ENCODE measurements at places on chromosomes 1 and 21. TPM values are rescaled to one million over a fixed set of nuclear protein-coding genes. Genes with fewer than 3 reads are reported as not detected.
A peak's percentile ranks its signal among the peaks of the same experiment; 100 is the strongest.

TUT4 gene
- total RNA-seq = 76.8 TPM

GOLT1A gene
- 18.7 TPM for total RNA-seq

USP25 gene
- 26.0 TPM for total RNA-seq

TSPAN2 gene
- total RNA-seq = 26.5 TPM

DNA sequence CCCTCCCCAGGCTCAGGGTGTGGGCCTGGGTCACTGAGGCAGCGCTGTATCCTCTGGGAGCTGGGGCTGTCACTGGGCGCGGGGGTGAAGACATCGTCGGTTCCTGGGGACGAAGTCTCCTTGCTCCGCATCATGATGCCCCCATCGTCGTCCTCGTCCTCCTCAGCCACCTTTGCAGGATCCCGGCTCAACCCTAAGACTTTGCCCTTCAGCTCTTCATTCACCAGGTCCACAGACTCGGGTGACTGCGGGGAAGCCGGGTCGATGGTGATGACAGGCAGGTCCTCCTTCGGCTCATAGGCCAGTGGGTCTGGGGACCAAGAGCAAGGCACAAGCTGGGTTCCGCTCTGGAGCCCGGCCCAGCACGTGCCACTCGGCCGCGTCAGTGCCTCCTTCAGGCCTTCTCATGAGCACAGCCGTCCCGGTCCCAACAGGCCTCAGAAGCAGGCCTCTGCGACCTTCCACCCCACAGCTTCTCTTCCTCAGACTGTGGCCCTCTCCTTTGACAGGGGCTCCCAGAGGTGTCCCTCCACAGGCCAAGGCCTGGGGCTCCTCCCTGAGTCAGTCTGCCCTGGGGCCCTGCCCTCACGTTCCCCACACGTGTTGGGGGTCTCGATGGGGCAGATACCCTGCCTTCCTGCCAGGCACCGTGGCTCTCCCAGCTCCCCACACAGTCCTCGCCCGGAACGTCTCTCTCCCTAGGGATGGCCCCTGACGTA, 54.4 kb downstream of the SLC9A1 start:
- H3K36me3 ChIP-seq = no peaks in the 10 kb centered on the region
- H3K4me3 ChIP-seq = no peak overlapping the region
- H3K27me3 ChIP-seq = no peaks in the 10 kb centered on the region
- H3K4me1 ChIP-seq = 0 out of 2 replicates have a peak, but pooled peaks cover 12% of the 10 kb centered on the region

DNA sequence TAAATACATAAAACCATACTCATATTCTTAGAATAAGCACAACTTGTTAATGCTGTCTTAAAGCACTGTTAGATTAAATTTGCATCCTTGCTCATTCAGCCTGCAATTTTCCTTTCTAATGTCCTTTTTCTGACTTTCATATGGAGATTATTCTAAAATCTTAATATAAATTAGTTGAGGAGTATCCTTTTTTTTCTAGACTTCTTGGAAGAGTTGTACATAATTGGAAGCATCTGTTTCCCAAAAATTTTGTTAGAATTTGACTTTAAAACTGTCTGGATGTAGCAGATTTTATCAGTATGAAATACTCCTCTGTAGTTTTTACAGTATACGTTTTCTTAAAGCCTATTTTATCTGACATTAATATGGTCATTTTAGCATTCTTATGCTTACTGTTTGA, 9.7 kb downstream of the KIFAP3 start:
- DNase-seq = no peak
- H3K4me3 ChIP-seq = no peak overlapping the region
- no peaks in the 10 kb centered on the region for H3K36me3 ChIP-seq
- no peak overlapping the region for H3K27ac ChIP-seq
- peaks cover 23% of the 10 kb centered on the region for H3K4me1 ChIP-seq
- H3K27me3 ChIP-seq = no peaks in the 10 kb centered on the region

- no peaks in the 10 kb centered on the region for H3K36me3 ChIP-seq
- no peaks in the 10 kb centered on the region for H3K4me1 ChIP-seq
- H3K4me3 ChIP-seq = no peak overlapping the region
Measured at GRCh38 chr21:45257673-45258341, 29.9 kb downstream of the POFUT2 start.

DNA sequence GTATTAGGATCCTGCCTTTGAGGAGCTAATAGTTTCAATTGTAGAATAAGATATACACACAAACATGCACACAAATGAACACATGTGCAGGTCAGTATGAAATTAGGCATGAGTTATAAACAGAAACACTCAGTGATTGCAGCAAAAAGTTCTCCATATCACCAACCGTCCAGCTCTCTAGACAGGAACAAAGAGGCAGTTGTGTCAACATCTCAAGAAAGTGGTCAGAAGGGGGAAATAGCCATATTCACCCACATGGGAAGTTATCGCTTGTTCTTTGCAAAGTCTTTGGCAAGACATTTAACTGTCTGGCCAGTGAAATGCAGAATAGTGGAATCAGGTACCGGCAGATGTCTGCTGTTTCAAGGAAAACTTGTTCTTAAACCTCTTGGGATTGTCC, 29.4 kb upstream of the PIGC start:
- H3K27ac ChIP-seq = no peak overlapping the region
- H3K4me3 ChIP-seq = no peak overlapping the region

GRCh38 chr21:45249626-45250025, 38.1 kb downstream of the POFUT2 start:
- no peak overlapping the region for H3K4me3 ChIP-seq
- peaks cover 13% of the 10 kb centered on the region for H3K27me3 ChIP-seq
- H3K36me3 ChIP-seq = no peaks in the 10 kb centered on the region
- H3K27ac ChIP-seq = no peak overlapping the region

GRCh38 chr1:64934115-64934877, 32.1 kb downstream of the JAK1 start:
- DNase-seq = no peak
- H3K36me3 ChIP-seq = no peaks in the 10 kb centered on the region
- H3K27ac ChIP-seq = no peak overlapping the region

DNA sequence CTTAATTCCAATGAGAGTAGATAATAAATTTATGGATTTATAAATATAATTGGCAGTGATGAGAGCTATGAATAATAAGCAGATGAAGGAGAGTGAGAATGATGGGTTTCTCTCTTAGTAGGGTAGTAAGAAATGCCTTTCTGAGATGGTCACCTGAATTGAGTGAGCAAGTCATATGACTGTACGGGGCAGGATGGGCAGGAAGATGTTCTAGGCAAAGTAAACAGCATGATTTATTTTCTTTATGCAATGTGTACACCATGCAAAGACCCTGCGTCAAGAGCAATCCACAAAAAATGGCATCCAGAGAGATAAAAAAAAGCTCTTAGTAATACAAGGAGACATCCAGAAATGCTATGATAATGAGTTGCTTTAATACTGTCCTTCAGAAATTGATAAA, 409.9 kb downstream of the HLX start:
- H3K4me3 ChIP-seq = no peak overlapping the region
- H3K36me3 ChIP-seq = no peaks in the 10 kb centered on the region
- DNase-seq = no peak
- H3K27me3 ChIP-seq = no peaks in the 10 kb centered on the region

- H3K4me3 ChIP-seq = peak overlapping the region; percentile 42
- peaks cover 71% of the 10 kb centered on the region for H3K4me1 ChIP-seq
- H3K36me3 ChIP-seq = no peaks in the 10 kb centered on the region
- no peaks in the 10 kb centered on the region for H3K27me3 ChIP-seq
Measured at GRCh38 chr21:29181799-29182470, 51.5 kb downstream of the MAP3K7CL start.

GRCh38 chr1:92902406-92902744, 58.9 kb downstream of the DIPK1A start:
- H3K4me1 ChIP-seq = no peaks in the 10 kb centered on the region
- no peak overlapping the region for H3K27ac ChIP-seq
- no peak for DNase-seq
- H3K4me3 ChIP-seq = no peak overlapping the region
- H3K27me3 ChIP-seq = no peaks in the 10 kb centered on the region

BCAN gene
- not detected for total RNA-seq

DNA sequence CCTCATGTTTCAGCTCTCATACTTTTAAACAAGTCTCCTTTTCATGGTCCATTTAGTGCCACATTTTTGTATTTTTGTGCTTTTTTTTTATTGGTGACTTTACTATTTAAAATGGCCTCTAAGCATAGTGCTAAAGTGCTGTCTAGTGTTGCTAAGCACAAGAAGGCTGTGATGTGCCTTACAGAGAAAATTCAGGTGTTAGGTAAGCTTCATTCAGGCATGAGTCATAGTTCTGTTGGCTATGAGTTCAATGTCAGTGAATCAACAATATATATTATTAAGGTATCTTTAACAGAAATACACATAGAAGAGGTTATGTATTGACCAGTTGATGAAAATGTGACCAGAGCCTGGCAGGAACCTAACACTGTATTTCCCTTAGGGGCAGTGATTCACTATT, 12.8 kb upstream of the FUBP1 start:
- peaks cover 12% of the 10 kb centered on the region for H3K36me3 ChIP-seq
- H3K4me3 ChIP-seq = no peak overlapping the region
- no peak overlapping the region for H3K27ac ChIP-seq
- H3K27me3 ChIP-seq = no peaks in the 10 kb centered on the region
- 0 out of 2 replicates have a peak, but pooled peaks cover 5% of the 10 kb centered on the region for H3K4me1 ChIP-seq

GRCh38 chr1:67133177-67133576, 1.6 kb downstream of the C1orf141 start:
- no peaks in the 10 kb centered on the region for H3K36me3 ChIP-seq
- DNase-seq = no peak
- no peaks in the 10 kb centered on the region for H3K4me1 ChIP-seq
- H3K4me3 ChIP-seq = no peak overlapping the region
- no peaks in the 10 kb centered on the region for H3K27me3 ChIP-seq

GRCh38 chr1:64590316-64590715, 120.4 kb downstream of the CACHD1 start:
- DNase-seq = no peak
- no peaks in the 10 kb centered on the region for H3K4me1 ChIP-seq
- no peak overlapping the region for H3K4me3 ChIP-seq
- H3K36me3 ChIP-seq = no peaks in the 10 kb centered on the region
- H3K27me3 ChIP-seq = no peaks in the 10 kb centered on the region

NBPF4 gene
- 0.70 TPM for total RNA-seq

KCNC4 gene
- 8.6 TPM for total RNA-seq

- H3K27me3 ChIP-seq = no peaks in the 10 kb centered on the region
- peak overlapping the region; percentile 29 for H3K27ac ChIP-seq
- H3K4me1 ChIP-seq = peaks cover 16% of the 10 kb centered on the region
- H3K36me3 ChIP-seq = no peaks in the 10 kb centered on the region
Measured at GRCh38 chr1:109762821-109763645, 690 bp downstream of the EPS8L3 start.

ZNF695 gene
- total RNA-seq = 9.8 TPM

DNA sequence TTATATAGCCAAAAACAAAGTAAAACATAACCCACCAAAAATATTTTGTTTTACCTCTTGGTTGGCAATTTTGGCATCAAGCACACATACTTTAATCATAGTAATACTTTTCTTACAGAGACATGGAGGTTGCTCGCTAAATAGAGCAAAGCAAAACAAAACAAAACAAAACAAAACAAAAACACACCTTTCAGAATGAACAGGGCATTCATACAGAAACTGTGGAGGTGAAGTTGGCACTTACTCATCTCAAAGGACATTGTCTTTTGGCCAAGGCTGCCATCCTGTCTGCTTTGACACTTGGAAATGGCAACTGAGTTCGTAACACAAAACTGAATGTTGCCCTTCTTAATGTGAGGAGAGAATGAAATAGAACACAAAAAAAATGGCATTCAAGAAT, 773.1 kb downstream of the USP25 start:
- no peak for DNase-seq
- no peak overlapping the region for H3K27ac ChIP-seq
- H3K4me3 ChIP-seq = no peak overlapping the region
- H3K4me1 ChIP-seq = no peaks in the 10 kb centered on the region
- no peaks in the 10 kb centered on the region for H3K36me3 ChIP-seq
- H3K27me3 ChIP-seq = no peaks in the 10 kb centered on the region

GRCh38 chr1:175269151-175269550, 76.6 kb upstream of the KIAA0040 start:
- H3K36me3 ChIP-seq = no peaks in the 10 kb centered on the region
- DNase-seq = peak; percentile 95
- no peaks in the 10 kb centered on the region for H3K27me3 ChIP-seq
- H3K27ac ChIP-seq = peak overlapping the region; percentile 98
- peak overlapping the region; percentile 26 for H3K4me3 ChIP-seq

- H3K27ac ChIP-seq = no peak overlapping the region
- H3K4me1 ChIP-seq = peaks cover 32% of the 10 kb centered on the region
- DNase-seq = no peak
- 0 out of 2 replicates have a peak, but pooled peaks cover 4% of the 10 kb centered on the region for H3K36me3 ChIP-seq
Measured at GRCh38 chr1:159938211-159938852, 7.1 kb downstream of the IGSF9 start.

GRCh38 chr1:221921936-221922335, 180.0 kb upstream of the DUSP10 start:
- no peaks in the 10 kb centered on the region for H3K27me3 ChIP-seq
- DNase-seq = no peak
- no peak overlapping the region for H3K4me3 ChIP-seq
- H3K27ac ChIP-seq = no peak overlapping the region
- no peaks in the 10 kb centered on the region for H3K4me1 ChIP-seq

ADGRL4 gene
- not detected for total RNA-seq

- no peak overlapping the region for H3K4me3 ChIP-seq
- DNase-seq = no peak
- H3K27ac ChIP-seq = no peak overlapping the region
- no peaks in the 10 kb centered on the region for H3K27me3 ChIP-seq
Measured at GRCh38 chr21:37837381-37837780, 78.9 kb downstream of the KCNJ6 start.

GRCh38 chr1:182829285-182829932, 9.7 kb upstream of the DHX9 start:
- no peak for DNase-seq
- H3K4me1 ChIP-seq = no peaks in the 10 kb centered on the region
- no peaks in the 10 kb centered on the region for H3K27me3 ChIP-seq

- no peaks in the 10 kb centered on the region for H3K27me3 ChIP-seq
- H3K27ac ChIP-seq = no peak overlapping the region
Measured at GRCh38 chr1:210400043-210400840, 71.5 kb downstream of the HHAT start.

KANK4 gene
- total RNA-seq = 2.0 TPM

GRCh38 chr1:91704746-91705145, 181.2 kb downstream of the TGFBR3 start:
- no peak overlapping the region for H3K27ac ChIP-seq
- no peak for DNase-seq
- H3K4me3 ChIP-seq = no peak overlapping the region
- peaks cover 13% of the 10 kb centered on the region for H3K4me1 ChIP-seq

TFF2 gene
- 0.52 TPM for total RNA-seq
